NCI-H774 (cell line): ENCODE measurements at places on chromosomes 5 and 9.

- DNase-seq = no peak
These were observed 280.8 kb upstream of the RASA1 start for GRCh38 chr5:86986837-86987236.

DNA sequence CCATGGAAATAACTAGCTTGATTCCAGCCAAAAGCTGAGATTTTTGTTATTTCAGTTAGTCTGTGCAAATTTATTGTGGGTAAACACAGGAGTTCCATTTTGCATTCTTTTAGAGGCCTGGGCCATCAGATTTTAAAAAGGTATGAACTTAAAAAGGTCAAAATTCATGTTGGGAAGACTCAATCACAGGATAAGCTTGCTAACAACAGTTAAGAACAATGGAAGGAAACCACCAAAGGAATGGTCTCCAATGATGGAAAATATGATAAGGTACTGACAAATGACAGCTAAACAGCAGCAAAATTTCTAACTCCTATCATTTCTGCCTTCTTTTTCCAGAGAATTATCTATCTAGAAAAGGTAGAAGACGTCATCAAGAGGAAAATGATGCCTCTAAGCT, 16.0 kb downstream of the ABITRAM start:
- DNase-seq = no peak

DNA sequence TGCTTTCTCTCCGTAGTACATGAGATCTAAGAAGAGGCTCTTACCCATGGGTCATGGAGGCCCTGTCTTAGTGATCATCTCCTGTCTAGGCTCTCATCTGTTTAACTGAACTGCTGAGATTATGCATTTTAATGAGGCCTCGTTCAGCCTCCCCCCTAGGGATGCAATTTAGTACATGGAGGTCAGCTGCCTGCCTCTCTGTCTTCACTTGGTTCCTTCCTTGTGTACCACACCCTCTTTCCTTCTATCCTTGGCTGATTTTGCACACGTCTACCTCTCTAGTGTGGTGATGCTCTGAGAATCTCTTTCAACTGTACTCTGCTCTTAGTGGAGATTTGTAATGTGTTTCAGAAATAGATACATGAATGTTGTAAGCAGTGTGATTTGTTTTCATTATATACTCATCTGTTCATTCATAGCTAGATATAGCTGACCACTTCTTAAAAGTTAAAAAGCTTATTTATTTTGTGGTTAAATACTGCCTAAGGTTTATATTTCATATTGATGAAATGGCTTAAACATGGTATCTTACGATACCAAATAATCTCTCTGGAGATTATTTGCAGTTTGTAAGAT, 3.5 kb upstream of the ACTBL2 start:
- no peak for DNase-seq

- no peak for DNase-seq
These were observed 21.1 kb downstream of the SRFBP1 start for GRCh38 chr5:121982893-121983285.

DNA sequence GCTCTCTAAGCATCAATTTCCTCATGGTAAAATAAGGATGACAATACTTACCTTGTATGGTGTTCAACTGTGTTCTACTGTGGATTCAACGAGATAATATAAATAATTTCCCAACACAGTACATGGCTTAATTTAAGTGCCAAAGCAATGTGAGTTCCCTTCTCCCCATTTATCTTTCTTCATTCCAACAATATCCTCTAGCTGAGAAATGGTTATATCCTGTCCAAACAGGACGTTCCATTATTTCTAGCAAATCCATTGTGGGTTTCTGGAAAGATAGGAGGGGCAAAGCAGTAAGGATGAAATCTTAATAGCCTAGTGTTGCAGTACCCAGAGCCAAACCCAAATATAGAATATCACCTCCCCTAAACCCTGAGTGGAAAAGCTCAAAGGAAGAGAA, 22.0 kb downstream of the ABCA1 start:
- DNase-seq = no peak

DNA sequence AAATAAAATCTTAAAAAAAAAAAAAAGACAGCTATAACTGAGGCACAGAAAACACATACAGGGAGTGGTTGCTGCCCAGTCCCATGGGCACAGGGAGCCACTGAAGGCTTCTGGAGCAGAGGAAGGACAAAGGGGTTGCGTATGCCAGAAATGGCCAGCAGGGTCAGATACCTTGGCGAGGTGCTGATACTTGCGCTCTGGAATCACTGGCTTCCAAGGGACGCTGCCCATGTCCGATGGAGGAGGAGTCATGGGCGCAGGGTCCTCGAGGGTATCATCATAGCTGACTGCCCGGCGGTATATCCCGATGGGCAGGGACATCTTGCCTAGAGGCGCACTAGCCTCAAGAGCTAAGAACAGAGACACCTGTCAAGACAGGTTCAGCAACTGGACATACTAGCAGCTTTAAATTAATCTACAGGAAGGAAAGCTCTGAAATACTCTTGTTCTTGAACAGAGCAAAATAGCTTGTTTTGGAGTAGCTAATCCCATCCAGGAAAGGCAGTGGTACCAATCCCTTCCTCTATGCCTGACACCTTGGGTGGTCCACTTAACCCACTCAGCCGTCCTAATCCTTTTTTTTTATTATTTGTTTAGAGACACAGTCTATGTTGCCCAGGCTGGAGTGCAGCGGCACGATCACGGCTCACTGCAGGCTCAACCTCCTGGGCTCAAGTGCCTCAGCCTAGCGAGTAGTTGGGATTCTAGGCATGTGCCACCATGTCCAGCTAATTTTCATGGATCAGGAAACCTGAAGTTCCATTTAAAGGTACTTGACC, 6.0 kb downstream of the KIAA1191 start:
- DNase-seq = no peak

DNA sequence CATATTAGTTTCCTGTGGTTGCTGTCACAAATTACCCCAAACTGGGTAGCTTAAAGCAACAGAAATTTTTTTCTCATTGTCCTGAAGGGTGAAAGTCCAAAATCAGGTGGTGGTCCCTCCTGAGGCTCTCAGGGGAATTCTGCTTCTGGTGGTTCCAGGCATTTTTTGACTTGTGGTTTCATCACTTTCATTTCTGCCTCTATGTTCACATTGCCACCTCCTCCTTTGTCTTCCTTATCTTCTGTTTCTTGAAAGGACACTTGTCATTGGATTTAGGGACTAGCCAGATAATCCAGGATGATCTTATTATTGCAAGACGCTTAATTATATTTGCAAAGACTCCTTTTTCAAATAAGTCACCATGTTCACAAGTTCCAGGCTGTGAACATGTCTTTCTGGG, 43.2 kb downstream of the KCNMB1 start:
- no peak for DNase-seq

GRCh38 chr9:93071464-93071863, 13.0 kb downstream of the SUSD3 start:
- peak; percentile 23 for DNase-seq
